ENCODE measurements at places on chromosomes 11 and 22.

DNA sequence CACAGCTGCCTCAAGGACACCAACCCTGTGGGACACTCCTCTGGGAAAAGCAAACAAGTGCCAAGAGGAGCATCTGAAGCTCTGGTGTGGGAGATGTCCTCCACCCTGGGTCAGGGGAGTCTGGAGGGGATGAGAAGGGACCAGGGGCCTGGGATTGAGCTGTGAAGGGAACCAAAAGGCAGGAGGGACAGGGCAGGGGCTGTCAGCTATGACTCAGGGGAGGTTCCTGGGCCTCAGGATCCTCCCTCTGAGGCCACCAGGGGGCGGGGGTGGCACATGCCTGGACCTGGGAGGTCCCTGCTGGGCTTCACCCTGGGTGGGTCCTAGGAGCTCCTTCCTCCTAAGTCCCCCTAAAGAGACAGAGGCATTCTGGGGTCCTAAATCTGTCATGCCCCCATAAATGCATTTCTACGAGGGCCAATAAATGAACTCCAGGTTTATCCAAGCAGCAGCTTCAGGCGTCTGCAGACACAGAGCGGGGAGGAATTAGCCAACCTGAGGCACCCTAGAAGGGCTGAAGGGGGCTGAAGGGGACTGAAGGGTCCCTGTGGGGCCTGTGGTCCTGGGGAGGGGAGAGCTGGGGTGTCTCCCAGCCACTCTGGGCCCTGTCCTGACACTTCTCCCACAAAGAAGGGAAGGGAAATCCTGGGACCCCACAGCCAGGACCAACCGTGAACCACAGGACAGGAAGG is 31.9 kb upstream of the IGLL5 start:
- DNase-seq, result peak; percentile 17

DNA sequence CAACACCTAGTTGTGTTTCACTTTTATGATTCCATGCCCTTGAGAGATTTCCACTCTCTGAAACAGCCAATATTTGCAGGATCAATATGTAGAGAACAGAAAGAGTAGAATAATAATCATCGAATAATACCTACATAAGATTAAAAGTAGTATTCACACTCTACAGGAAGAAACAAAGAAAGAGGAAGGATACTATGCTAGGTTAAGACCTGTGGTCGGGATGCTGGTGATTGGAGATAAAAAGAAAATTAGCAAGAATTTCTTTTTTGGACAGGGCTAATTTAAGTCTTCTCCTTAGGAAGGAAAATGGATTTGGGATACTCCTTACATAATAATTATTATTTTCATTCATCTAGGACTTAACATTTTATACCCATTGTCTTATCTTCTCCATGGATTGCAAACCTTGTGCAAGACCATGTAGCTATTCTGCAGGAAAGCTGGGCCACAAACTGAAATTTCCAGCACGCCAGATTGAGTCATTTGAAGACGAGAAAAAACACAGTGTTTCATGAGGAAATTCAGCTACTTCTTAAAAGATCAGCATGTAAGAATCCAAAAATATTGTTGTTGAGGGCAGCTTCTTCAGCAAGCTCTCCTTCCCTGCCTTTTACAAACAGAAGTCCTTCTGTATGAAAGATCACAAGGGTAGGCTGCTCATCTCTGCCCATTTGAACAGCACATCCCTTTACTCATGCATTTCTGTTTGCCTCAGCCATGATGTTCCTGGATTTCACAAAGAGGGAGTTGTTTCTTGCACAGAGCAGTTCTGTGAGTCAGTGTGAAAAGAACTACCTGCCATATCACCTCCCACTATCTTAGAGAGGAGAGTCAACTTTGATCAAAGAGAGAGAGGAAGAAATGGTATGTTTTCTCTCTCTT is 90.7 kb downstream of the FAM76B start:
- no peak for DNase-seq

- DNase-seq, result no peak
Observed at GRCh38 chr11:44524751-44525201, 40.7 kb upstream of the CD82 start.

- DNase-seq, result no peak
Observed at GRCh38 chr11:110061296-110061695, 31.9 kb upstream of the ZC3H12C start.

DNA sequence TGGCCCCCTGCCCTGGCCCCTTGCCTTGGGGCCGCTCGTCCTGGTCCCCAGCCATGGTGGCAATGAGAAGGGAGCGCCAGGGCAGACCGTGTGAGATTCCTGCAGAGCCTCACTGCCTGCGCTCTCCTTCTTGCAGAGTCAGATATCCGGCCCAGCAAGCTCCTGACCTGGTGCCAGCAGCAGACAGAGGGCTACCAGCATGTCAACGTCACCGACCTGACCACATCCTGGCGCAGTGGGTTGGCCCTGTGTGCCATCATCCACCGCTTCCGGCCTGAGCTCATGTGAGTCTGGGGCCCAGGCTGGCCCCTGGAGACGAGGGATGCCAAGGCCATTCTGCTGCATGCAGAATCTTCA is 114.1 kb downstream of the MICAL2 start:
- DNase-seq, result peak; percentile 89
